ENCODE measurements at places on chromosomes 3 and 15.

- DNase-seq: no peak
Measured at GRCh38 chr3:132911741-132912415, 126.3 kb upstream of the TMEM108 start.

GRCh38 chr15:76328106-76328696 is 8.4 kb upstream of the ISL2 start:
- DNase-seq: no peak

- no peak for DNase-seq
Measured at GRCh38 chr15:51460796-51461195, 119.3 kb downstream of the GLDN start.

DNA sequence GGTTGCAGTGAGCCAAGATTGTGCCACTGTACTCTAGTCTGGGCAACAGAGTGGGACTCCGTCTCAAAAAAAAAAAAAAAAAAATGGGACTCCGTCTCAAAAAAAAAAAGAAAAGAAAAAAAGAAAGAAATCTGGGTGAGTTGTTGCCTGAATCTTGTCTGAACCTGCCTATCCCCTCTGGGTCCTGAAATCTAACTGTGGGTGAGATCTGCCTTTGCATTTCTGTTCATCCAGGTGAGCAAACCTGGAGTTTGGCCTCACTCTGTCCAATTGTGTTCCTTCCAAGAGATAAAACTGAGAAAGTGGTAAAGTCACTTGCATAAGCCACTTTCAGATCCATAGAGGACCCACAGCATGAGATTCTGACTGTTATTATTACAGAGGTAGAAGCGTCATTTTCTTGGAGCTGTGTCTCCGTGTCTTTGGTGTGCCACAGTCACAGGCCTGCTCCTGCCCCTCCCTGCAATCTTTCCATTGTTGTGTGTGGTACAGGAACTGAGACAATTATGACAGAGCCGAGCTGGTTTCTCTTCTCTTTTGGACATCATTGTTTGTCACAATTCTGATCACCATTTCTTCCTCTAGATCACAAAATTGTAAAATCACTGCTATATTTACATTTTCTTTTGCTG is 235.9 kb downstream of the LPP start:
- no peak for DNase-seq

GRCh38 chr3:141440942-141441341 is 45.9 kb upstream of the RASA2 start:
- no peak for DNase-seq

DNA sequence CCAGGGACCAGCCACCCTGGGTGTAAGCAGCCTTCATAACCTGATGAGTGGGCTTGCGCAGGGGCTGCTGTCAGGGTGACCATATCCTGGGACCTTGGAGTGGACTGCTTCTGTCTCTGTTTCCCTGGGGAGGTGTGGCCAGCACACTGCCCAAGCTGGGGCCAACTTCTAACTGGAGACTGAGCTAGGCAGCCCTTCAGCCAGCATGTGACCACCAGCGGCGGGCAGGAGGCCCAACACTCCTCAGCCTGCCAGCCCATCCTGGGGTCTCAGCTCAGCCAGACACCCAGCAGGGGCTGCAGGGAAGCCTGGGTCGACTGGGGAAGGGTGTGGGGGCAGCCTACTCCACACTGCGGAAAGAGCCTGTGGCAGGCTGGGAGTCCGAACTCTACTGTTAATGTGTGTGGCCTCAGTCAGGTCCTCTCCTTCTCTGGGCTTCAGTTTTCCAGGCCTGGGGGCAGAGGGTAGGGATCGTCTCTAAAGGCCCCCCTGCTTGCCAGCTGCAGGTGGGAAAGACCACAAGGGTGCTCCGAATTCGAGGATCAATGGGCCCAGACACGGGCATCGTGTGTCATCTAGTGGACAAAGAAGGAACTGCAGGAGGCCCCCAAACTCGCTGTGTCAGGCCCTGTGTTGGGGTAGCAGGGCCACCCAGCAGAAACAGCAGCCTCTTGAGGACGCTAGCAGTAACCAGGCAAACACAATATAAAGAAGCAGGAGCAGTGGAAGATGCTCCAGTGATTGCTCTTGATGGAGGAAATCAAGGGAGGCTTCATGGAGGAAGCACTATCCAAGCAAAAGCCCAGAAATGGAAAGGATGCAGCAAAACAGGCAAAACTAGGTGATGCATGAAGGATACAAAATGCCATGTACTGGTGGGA is 2.0 kb upstream of the SEMA3G start:
- peak; percentile 87 for DNase-seq

DNA sequence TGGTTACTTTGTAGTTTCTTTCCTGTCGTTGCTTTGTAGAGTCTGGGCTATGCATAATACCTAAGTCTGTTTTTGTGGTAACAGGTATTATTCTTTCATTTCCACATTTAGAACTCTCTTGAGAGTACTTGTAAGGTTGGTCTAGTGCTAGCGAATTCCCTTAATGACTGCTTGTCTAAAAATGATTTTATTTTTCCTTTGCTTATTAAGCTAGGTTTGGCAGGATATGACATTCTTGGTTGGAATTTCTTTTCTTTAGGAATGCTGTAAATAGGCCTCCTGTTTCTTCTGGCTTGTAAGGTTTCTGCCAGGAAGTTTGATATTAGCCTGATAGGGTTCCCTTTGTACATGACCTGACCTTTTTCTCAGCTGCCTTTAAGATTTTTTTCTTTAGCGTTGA is 70.1 kb upstream of the SGO1 start:
- no peak for DNase-seq

DNA sequence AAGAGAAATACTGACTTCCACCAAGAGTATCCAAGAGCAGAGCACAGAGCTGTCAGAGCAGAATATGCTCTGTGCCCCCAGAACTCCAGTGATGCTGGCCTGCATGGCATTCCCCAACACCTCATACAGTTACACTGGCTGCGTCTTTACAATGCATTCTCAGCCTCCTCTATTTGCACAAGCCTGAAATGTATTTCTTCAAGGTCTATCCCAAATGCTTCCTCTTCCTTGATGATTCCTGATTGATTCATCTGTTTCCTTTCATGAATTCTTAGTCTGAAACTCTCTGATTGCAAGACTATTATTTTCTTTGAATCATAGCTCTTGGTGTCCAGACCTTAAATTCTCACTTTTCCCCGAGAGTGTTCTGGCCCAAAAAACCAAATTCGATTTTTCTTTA is 664.7 kb downstream of the MECOM start:
- no peak for DNase-seq

DNA sequence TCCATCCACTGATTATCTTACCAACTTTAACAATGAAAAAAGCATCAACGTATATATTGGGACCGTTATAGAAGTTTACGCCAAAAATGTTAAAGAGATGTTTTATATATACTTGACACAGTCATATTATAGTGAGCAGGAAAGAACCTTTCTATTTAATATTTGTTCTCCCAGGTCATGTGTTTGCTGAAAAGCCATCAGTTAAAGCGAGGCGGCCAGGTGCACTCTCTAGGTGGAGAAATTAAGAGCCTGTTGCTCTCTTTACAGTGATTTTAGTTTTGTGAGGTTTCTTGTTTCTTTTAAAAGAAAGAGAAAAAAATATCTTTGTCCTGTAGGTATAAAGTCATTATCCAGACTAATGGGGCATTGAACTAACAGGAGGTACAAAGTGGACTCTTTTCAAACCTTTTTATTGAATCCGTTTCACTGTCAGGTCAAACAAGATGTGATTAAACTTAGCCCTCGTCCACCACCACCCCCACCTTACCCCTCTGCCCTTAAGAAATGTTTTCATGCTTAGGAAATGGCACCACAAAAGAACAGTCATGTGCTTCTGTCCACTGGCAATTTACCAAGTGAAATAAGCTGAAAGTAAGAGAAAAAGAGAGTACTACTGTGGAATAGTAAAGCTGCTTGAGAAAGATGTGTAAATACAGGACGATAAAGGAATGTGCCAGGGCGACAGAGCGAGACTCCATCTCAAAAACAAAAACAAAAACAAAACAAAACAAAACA is 279.9 kb downstream of the PTPRG start:
- no peak for DNase-seq

DNA sequence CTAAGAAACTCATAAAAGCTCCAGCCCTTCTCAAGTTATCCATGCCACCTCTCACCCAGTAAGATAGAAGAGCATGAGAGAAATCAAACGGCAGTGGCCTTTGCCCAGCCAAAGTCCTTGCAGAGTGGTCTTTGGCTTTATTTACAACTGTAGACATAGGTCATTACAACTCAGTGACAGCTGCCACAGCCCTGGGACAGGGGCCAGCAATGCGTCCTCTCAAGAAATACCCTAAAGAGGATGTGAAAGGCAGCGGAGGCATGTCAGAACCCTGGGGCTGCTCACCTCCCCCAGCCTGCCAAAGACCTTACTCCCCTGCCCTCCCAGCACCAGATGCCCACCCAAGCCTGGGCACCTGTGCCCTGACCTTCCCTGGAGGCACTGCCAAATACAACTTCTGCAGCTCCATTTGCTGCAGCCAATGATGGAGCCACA is 6.3 kb downstream of the ACAA1 start:
- DNase-seq: no peak

DNA sequence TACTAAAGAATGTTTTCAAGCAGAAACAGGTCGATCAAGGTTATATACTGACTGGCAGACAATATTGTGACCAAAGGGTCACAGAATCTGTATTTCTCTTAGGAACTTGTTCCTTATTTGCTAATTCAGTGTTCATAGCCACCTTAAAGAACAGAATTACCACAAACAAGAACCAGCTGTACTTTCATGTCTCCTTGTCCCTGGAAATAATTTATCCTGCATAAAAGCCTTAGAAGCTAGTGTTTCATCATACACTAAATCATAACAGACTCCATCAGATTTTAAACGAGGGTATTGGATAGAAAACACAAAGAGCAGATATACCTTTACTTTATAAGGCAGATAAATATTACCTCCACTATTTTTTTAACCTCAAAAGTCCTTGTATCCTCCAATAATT is 6.4 kb downstream of the DNAJC19 start:
- DNase-seq: no peak

- DNase-seq: no peak
Measured at GRCh38 chr3:114212646-114213045, 24.7 kb downstream of the ZNF80 start.

GRCh38 chr3:16520970-16521881 is 7.7 kb upstream of the RFTN1 start:
- DNase-seq: no peak

DNA sequence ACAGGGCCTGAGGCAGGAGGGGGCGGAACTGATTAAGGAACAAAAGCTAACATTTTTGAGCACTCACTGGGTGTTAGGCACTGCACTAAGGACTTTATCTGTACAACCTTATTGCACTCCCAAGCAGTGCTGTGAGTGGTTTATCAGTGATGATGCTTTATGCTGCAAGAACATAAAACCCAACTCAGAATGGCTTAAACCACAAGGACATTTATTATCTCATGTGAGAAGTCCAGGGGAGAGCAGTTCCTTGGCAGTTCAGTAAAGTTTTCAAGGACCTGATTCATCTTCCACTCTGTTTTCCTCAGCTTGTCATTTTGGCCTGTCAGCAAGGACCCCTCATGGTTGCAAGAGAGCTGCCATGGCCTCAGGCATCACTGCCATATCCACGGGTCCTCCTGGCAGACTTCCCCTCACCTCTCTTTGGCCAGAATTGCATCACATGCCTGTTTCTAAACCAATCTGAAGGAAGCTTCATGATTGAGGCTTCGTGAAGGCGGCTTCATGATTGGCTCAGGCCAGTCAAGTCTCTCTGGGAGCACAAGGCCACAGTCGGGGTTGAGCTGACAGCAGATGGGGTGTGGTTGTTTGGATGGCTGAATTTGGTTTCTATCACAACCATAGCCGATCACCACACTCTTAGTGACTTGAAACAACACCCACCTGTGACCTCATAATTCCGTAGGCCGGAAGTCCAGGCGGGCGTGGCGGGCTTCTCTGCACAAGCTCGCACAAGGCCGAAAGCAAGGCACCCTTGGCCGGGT is 15.8 kb downstream of the EFCC1 start:
- no peak for DNase-seq

DNA sequence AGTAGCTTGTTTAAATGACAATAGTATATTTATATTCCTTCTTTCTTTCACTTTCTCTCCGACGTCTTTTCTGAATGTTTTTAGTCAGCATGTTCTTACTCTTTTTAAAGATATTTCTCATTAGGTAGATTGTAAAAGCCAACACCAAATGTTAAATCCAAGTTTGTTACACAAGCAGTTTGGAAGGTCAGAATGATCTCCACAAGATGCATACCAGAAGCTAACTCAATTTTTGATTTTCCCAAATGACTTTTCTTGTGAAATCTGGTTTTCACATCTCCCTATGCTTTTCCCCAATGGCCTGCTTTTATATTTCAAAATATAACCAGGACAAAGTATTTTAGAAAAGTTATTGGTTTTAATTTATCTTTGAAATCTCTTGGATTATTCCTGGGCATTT is 49.7 kb upstream of the TPRG1 start:
- no peak for DNase-seq

- no peak for DNase-seq
Measured at GRCh38 chr3:13019243-13020095, 53.8 kb downstream of the IQSEC1 start.

DNA sequence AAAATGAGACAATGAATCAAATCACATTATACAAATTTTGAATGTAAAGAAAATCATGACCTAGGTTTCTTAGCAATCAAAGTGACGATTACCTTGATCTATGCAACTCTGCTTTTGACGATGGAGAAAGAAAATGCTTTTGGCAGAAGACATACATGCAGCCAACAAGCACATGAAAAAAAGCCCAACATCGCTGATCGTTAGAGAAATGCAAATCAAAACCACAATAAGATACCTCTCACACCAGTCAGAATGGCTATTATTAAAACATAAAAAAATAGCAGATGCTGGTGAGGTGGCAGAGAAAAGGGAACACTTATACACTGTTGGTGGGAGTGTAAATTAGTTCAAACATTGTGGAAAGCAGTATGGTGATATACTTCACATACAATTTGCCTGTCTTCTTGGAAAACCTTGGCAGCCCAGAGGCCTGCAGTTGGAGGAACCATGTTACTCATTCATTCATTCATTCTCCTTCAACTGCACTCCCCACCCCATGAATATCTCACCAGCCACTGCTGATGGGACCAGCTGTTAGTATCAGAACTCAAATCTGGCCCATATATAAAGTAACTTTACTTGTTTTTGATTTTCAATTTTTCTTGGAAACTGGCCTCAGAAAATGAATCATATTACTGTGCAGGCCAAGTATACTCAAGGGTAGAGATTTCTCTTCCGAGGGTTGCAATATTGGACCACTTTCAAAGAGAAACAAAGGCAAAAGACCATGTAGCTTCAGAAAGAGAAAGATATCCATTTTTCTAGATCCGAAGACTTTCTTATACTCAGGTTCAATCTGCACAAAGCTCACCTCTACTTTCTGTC is 358.6 kb upstream of the ARHGEF26 start:
- DNase-seq: no peak

DNA sequence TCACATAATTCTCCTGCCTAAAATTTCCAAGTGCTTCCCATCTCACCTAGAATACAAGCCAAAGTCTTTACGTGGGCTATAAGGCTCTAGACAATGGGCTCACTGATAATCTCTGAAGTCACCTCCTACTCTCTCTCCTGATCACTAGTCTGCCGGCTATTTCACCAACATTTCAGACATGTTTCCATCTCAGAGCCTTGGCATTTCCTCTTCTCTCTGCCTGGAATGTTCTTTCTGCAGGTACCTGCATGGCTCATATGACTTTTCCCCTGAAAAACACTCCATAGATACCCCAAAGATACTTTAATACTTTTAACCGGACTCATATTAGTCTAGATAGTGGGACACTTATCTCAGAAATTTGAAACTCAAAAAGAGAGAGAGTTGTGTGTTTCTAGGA is 32.7 kb downstream of the CD200 start:
- no peak for DNase-seq

GRCh38 chr3:123618768-123619484 is 34.1 kb upstream of the HACD2 start:
- DNase-seq: no peak

GRCh38 chr3:81393251-81393650 is 368.2 kb downstream of the GBE1 start:
- no peak for DNase-seq

GRCh38 chr3:39212665-39213064 is 20.3 kb upstream of the XIRP1 start:
- no peak for DNase-seq
